AG08396 (cell line): ENCODE measurements at places on chromosomes 12 and 14.

- DNase-seq, result no peak
These were observed 3.2 kb upstream of the MIA2 start for GRCh38 chr14:39230416-39231035.

DNA sequence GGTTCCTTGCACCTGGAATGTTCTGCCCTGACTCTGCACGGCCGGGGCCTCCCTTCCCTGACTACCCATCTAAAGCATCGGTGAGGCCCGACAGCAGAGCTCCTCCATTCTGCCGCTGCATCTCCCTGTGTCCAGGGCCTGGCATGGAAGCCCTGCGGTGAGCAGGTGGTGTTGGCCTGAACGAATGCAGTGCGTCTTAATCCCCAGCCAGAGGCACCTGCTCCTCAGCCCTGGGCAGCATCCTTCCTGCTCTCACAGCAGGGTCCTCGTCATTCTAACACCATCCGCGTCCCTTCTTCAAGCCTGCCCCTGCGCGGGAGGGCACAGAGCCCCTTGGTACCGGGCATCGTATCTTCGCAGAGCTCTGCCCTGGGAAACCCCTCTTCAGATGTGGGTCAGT is 15.4 kb downstream of the BEGAIN start:
- DNase-seq, result no peak

- no peak for DNase-seq
These were observed 113.8 kb downstream of the BCL11B start for GRCh38 chr14:99158150-99158549.

DNA sequence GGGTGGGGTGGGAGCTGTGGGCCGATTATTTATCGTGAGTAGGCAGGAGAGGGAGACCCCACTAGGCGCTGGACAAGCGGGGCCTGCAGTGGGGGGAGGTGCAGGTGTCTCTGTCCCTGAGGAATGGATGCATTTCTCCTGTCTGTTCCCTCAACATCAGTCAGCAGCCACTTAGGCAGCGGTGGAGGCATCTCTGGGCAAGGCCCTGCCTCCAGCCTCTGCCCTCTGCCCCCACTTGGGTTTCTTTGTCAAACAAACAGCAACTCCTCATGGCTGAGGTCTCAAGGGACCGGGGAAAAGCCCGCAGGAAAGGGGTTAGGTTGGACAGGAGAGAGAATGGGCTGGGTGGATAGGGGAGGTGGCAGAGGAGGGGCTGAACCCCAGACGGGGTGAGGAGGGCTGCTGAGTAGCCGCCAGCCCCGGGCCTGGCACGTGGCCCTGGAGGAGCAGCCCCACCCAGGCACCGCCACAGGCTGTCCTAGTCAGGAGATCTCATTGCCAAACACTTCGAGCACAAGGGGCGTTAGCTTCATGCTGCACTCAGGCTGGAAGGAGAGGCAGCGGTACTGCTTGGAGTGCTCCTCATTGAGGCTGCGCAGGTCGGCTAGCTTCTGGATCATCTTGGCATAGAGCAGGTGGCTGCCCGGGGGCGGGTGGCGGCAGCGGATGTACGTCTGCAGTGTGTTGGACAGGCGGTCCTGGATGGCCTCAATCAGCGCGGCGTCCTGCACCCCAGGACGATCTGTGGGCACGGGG is 24.7 kb upstream of the HDAC7 start:
- DNase-seq, result no peak

DNA sequence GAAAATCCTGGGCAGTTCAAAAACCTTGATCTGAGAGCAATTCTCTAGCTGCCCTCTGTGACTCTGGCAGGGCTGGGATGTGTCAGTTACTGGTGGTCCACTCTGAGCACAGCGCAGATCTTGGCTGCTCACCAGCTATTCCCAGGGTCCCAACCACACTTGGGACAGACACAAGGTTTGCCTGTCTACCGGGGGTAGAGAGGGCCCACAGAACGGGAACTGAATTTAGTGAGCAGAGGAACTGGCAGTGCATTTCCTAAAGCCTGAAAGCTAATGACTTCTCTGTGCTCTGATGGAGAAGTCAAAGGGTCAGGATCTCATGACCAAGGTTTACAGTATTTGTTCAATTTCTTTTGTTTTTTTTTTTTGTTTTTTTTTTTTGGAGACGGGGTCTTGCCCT is 2.6 kb downstream of the PDE6H start:
- DNase-seq, result no peak

DNA sequence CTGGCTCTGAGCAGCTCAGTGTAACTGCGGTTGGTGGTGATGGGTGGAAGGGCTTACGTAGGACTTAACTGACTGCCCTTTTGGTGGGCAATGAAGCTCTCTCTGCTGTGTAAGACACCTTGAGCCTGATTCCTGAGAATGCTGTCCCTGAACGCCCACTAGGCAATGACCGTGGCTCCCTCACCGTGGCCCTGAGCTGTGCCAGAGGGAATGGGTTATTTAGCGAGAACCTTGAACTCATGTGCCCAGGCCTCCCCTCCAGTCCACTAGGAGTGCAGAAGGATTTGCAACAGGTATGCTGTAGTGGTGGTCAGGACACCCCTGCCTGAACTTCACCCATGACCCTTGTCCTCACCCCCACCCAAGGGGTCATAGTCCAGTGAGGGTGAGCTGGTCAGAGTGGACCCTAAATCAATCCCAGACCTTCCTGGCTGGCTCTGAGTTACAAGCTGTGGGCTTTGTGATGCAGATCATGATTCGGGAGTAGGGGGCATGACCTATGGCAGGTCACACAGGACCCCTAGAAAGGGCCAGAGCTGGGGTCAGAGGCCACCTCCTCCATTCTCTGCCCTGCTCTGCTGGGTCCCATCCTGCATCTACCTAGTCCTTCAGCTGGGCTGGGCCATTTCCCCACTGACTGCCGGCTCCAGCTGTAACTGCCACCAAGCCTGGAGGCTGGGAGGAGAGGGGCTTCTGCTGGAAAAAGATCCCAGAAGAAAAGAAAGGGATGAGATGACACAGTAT is 14.5 kb upstream of the ANKRD33 start:
- no peak for DNase-seq

DNA sequence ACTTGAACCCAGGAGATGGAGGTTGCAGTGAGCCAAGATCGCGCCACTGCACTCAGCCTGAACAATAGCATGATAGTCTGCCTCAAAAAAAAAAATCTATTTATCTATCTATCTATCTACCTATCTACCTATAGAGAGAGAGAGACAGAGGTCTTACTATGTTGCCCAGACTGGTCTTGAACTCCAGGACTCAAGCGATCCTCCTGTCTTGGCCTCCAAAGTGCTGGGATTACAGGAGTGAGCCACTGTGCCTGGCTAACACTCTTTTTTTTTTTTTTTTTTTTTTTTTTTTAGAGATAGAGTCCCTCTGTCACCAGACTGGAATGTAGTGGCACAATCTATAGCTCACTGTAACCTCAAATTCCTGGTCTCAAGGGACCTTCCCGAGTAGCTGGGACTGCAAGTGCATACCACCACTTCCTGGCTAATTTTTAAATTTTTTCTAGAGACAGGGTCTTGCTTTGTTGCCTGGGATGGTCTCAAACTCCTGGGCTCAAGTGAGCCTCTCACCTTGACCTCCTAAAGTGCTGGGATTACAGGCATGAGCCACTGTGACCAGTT is 1.9 kb downstream of the FAM186A start:
- DNase-seq, result no peak

GRCh38 chr14:28307506-28307905 is 459.1 kb upstream of the FOXG1 start:
- DNase-seq, result no peak

DNA sequence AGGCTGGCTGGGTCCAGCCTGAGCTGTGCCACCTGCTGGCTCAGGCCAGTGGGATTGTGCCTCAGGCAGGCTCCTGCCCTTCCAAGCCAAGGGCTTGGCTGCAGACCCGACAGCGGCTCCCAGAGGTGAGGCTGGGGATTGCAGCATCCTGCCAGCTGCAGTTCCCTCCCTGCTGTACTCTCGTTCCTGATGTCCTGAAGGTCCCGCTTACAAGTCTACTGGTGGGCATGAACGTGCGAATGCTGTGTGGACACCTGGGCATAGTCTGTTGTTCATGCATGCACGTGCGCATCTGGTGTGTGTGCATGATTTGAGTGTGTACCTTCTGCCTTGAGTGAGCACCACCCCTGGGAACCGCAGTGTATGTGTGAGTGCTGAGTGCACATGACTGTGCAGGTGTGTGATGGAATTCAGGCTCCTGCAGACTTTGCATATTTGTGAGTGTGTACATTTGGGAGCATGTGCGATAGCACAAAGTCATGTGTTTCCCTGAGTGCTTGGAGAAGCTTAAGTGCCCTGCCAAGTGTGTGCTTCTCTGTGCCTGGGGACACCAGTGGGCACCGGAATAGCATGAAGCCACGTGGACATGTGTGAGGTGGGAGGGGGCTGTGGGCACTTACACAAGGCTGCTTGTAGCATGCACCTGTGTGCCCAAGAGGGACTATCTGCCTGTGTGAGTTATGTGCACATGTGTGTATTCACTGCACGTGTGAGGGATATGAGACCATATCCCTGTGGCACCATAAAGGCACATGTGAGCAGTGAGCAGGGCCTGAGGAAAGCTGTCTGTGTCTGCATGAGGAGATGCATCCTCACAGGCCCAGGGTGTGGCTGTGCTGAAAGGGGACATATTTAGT is 19.3 kb upstream of the KRT7 start:
- peak; percentile 86 for DNase-seq

DNA sequence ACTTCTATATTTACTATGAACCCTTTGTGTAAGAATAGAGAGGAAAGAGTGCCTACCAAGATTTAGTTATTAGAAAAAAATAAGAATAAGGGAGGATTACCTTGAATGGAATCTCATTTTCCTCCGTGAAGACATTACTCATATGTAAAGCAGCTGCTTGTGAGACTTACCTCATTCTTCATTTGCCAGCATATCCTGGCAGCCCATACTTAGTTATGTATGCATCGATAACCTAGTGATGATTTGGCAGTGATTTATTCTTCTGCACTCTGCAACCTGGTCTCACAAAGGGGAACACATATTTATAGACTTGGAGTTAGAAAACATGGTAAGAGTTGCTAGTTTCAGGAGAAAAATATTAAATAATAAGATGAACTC is 56.8 kb downstream of the LRFN5 start:
- DNase-seq, result no peak

GRCh38 chr14:40760704-40761103 is 846.0 kb upstream of the LRFN5 start:
- DNase-seq, result no peak

GRCh38 chr12:57227315-57228115 is 2.0 kb upstream of the SHMT2 start:
- no peak for DNase-seq

GRCh38 chr14:96261772-96262655 is 6.0 kb downstream of the BDKRB1 start:
- no peak for DNase-seq

- DNase-seq, result no peak
These were observed 254.6 kb upstream of the USP15 start for GRCh38 chr12:62005615-62006014.

DNA sequence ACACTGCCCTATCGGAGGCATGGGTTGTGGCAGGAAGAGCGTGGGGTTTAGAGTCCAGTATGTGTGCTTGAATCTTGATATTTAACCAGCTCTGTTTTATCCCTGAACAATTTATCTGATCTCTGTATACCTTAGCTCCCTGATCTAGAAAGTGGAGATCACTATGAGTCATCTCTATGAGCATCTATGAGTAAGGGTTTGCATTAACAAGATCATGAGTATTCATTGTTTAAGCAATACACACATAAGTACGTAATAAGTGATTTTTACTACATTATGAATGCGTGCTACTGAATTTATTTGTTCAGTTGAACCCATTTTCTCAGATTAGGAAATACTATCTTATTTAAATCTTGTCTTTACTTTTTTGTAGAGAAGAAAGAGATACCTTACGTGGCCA is 49.4 kb downstream of the GPATCH2L start:
- peak; percentile 33 for DNase-seq

GRCh38 chr12:121797937-121798786 is 4.7 kb upstream of the RHOF start:
- no peak for DNase-seq

DNA sequence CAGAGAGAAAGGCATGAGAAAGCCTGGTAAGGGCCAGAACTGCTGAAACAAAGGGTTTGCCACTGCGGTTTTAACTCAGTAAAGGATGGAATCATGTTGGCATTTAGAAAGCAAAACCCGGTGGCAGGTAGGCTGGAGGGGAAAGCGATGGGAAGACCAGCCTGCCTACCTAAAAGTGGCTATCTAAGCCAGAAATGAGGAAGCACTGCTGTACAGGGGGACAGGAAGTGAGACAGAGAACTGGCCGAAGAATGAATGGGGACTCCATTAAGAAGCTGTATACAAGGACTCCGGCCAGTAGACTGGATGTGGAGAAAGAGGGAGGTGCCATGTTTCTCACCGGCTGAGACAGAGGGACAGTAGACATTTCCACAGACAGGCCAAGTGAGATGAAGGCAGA is 48.2 kb downstream of the PPM1H start:
- no peak for DNase-seq

GRCh38 chr12:60577607-60578006 is 981.8 kb downstream of the SLC16A7 start:
- DNase-seq, result no peak

DNA sequence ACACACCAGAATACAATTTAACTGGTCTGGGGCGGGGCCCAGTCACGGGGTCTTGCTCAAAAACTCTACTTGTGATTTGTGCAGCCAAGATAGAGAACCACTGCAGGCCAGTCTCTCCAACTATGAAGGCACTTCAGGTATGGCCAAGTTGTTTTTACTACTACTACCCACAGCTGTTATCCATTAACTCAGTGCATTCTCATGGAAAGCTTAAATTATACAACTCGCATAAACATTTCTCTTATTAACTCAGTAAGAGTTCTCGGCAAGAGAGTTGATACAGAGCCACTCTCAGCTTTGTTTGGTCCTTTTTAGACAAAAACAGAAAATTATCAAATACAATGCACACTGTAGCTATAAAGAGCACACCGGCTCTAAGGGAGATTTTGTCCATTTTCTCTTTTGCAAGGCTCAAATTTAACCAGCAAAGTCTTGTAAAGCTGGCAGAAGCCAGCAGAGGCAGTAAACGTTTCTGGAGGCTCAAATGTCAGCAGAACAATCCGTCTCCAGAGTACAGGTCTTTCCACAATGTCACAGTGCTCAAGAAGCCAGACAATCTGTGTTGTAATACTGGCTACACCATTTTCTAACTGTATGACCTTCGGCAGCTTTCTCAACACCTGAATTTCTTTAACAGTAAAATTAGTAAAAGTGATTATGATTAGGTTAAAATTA is 85.9 kb downstream of the PTGER2 start:
- DNase-seq, result peak; percentile 36

DNA sequence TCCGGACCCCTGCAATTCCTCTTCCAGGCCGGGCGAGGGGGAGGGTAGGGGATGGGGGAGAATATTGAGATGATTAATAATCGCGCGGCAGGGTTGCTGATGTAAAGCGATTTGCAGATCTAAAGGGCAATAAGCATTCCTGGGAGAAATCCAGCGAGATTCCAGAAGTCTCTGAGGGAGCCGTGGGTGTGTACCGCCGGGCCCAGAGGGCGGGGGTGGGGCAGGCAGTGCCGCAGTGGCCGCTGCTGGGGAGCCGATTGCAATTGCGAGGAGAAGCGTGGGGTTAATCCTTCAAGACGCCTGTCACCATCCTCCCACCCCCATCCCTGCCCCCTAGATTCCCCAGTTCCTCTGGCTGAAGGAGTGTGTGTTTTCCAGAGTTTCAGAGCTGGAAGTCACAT is 16.4 kb downstream of the FOS start:
- DNase-seq, result peak; percentile 80
